ENCODE measurements at places on chromosomes 12 and 14.

GRCh38 chr12:31362115-31362758 lies 36.3 kb upstream of the SINHCAF start:
- DNase-seq = peak; percentile 69

DNA sequence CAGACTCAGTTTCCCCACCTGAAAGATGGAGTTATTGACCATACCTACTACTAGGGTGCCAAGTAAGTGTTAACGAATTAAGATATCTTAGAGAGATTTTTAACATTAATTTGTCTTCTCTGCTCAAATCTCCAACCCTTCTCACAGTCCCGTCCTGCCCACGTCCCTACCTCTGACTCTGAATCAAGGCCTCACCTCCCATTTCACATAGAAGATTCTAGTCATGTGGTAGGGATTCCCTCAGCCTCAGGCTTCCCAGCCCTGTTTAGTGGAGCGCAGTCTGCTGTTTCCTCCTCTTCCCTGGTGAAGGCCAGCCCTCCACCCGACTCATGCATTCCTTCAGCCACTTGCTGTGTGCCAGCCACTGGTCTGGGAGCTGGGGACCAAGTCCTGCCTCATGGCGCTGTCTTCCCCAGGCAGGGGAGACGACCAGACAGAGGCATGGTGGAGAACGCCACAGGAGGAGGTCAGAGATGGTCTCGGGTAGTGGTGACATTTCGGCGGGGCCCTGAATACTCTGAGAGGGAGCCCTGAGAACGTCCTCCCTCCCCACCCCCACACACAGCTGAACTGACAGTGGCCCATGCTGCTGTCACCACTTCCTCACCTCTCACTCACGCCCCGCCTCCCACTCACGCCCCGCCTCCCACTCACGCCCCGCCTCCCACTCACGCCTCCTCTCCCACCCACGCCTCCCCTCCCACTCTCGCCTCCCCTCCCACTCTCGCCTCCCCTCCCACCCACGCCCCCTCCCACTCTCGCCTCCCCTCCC lies 38.8 kb downstream of the TMEM63C start:
- DNase-seq = no peak

DNA sequence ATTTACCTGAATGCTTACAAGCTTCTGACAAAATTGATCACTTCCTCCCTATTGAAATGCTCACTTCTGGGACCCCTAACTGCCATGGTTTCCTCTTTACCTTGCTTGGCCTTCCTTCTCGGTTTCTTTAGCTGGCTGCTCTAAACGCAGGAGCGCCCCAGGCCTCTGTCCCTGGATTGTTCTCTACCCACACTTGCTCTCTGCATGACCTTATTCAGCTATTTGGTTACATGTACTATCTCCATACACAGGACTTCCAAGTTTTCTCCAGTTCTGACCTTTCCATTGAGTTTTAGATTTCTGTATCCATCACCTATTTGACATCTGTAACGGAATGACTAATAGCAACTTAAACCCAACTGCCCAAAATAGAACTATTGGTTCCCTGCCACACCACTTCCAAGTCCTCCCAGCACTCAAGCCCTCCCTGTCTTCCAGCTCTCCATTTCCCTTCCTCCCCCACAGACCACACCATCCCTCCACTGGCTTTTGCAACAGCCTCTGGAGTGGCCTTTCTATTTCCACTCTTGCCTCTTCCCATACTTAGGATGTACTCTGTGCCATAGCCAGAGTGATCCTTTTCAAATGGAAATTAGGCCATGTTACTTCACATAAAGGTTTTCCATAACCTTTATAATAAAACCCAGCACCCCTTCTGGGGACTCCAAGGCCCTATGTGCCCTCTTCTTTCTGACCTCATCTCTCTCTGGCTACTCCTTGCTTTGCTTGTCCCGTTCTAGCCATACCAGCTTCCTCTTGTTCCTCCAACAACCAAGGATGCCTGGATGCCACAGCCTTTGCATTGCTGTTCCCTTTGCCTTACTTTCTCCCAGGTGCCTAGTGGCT lies 202.2 kb downstream of the AEBP2 start:
- no peak for DNase-seq

GRCh38 chr12:54998958-54999510 lies 14.5 kb upstream of the TESPA1 start:
- DNase-seq = no peak

DNA sequence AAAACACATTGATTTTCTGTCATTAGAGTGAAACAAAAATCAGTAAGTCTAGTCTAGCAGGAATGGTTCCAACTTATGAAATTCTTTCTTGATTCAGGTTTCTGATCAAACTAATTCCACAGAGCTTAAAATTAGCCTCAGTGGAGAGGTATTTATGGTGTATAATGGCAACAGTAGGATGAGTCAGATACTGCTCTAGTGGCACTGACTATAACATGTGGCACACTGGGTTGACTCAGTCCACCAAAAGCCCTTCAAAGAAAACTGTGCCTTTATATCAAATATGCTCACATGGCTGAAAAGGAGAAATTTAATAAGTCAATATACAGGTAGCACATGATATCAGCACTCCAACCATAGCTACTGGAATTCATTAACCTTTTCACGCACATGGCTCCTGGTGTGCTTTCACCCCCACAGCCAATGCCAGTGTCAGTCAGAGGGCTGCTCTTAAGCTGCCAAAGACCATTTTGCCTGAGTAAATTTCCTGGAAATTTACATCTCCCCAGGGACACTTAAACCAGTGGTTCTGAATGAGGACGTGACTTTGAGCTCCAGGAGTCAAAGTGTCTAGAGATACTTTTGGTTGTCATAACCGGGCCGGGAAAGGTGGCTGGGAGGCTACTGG lies 21.7 kb upstream of the CATSPERB start:
- DNase-seq = no peak

- DNase-seq = no peak
Observed at GRCh38 chr12:104121001-104121400, 17.0 kb downstream of the NFYB start.

DNA sequence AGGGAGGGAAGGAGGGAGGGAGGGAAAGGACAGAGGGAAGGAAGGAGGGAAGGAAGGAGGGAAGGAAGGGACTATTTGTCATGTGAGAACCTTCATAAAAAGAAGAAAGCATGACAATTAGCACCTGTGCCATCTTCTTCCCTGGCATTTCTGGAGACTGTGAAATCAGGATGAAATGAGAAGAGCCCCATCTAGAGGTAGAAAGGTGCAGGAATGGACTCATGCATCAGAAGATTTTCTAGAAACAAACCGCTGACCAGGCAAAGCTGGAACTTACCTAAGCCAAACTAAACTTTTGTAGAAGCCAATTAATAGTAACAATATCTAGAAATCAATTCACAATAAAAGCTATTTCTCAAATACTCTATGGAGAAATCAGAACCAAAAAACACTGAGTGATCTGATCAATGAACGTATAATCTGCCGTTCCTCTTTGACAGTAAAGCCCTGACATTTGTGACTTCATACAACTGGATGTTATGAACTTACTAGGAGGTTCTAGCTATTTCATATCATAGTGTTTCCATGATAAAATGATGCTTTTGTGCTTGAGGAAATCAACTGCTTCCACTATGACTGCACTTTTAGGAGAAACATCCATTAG lies 24.4 kb upstream of the CRACR2A start:
- DNase-seq = no peak

GRCh38 chr12:2834581-2835491 lies at the start of gene NRIP2:
NRIP2 (minus strand) TSS chr12:2835035; CDS start chr12:2834983, 52 bp downstream.
- no peak for DNase-seq

- no peak for DNase-seq
Observed at GRCh38 chr12:103441437-103442181, 54.2 kb downstream of the C12orf42 start.

- DNase-seq = no peak
Observed at GRCh38 chr14:68449561-68450181, 343.2 kb downstream of the ZFP36L1 start.

- no peak for DNase-seq
Observed at GRCh38 chr14:97158102-97158501, 360.9 kb downstream of the VRK1 start.

- DNase-seq = no peak
Observed at GRCh38 chr14:38547961-38548490, 292.1 kb upstream of the CLEC14A start.

DNA sequence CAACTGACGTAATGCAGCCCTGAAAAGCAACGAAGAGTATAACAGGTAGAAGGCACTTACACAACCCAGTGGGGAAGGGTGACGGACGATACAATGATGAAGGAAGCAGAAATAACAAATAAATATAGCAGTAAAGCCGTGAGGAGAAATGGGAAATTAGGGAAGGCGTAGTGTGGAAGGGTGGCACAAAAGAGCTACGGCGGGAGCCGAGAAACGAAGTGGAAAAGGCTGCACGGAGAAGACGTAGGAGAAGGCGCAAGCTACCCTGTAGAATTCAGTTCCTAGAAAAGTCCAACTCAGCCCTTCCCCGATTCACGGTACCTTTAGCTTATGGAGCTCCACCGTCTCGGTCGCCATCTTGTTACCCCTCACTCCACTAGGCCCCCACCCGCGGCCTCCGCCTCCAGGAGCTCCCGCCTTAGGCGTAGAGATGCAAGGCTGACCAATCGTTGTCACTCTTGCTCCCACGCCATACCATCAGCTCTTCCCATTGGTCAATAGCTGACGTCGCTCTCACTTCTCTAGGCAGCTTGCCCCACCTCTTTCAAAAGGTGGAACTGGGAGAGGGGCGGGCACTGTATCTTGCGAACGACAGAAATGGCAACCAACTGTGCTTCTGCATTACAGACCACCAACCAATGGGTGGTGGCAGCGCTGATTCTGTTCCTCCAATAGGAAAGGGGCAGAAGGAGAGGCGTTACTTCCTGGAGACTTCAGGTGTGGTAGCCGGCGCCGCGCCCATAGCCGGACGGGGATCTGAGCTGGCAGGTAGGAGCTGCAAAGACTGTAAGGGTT lies at the start of the genes ORMDL2 and SARNP:
Gene ORMDL2 (plus strand): TSS at position 697 of the 795 bp plus-strand sequence. CDS start 959 bp downstream, outside the sequence.
Gene SARNP (minus strand): TSS at position 380 of the 795 bp plus-strand sequence. CDS start 23 bp downstream, at position 357.
- DNase-seq = peak; percentile 99

- DNase-seq = no peak
Observed at GRCh38 chr12:102962532-102962931, 5.1 kb downstream of the ASCL1 start.

DNA sequence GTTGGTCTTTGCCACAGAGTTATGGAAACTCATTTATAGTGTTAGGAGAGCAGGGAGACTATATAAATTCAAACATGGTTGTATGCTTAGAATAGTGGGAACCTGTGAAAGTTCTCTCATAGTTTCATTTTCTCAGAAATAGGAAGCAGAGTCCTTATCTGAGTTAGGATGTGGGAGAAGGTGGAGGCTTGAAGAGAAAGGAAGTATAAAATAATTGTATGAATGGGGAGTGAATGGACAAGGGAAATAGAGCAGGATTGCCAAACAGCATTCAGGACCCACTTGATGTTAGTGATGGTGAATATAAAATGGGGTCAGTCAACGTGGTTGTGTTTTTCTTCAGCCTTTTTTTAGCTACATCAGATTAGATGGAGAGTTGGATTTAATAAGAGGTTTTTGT lies 34.0 kb upstream of the TPH2 start:
- no peak for DNase-seq

- DNase-seq = no peak
Observed at GRCh38 chr14:72588521-72588920, 305.4 kb downstream of the DPF3 start.

GRCh38 chr14:94636744-94637412 lies 24.7 kb downstream of the SERPINA3 start:
- DNase-seq = no peak

GRCh38 chr12:124506145-124506831 lies 61.1 kb downstream of the NCOR2 start:
- DNase-seq = no peak

GRCh38 chr12:93125126-93125525 lies 196.0 kb upstream of the EEA1 start:
- no peak for DNase-seq

DNA sequence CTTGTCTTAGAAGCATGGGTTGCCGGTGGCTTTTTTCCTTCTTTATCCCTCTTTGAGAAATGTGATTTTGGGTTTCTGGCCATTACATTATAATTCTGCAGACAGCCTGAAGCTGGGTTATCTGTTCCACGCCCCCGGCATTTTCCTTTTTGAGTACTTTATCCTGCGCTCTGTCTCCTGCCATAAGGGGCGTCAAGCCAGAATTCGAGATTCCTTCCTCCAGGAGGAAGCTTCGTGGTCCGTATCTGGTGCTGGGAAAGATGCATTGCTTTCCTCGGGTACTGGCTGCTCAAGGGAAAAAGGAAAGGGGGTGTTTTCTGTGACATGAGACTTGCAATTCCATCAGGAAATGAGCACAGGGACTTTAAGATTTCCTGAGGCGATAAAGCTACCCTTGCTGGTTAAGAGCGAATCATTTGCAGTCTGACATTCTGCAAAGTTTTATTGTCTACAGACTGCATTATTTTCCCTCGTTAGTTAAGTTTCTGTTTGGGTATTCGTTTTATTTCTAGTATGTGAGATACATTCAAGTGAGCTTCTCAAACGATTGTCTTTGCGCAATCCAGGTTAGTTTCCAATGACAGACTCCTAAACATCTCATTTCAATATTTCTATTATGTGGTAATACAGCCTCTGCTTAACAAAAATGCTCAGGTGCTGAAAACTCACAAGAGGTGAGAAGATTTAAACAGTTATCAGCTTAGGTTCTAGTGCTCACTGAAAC lies 694 bp downstream of the AKAP5 start:
- DNase-seq = peak; percentile 64

DNA sequence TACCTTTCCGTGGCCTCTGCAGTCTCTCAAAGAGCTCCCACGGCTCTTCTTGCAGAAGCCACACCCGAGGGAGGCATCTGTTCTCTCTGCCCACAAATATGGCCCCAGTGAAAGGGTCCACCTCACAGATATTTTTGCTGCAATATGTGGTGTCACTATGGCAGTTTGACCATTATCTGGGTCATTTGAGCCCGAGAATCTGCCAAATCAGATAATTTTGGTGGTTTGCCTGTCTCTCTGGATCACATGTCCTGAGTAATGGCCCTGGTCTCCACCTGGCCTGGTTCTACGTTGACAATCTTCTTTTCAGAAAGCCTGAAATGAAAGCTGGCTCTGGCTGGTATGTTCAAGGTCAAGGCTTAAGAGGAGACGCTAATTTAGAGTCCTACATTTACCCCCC lies 5.7 kb upstream of the WSCD2 start:
- DNase-seq = no peak

GRCh38 chr12:93722835-93723567 lies 45.8 kb downstream of the CRADD start:
- DNase-seq = no peak

- DNase-seq = no peak
Observed at GRCh38 chr14:91152499-91152898, 38.6 kb downstream of the DGLUCY start.

DNA sequence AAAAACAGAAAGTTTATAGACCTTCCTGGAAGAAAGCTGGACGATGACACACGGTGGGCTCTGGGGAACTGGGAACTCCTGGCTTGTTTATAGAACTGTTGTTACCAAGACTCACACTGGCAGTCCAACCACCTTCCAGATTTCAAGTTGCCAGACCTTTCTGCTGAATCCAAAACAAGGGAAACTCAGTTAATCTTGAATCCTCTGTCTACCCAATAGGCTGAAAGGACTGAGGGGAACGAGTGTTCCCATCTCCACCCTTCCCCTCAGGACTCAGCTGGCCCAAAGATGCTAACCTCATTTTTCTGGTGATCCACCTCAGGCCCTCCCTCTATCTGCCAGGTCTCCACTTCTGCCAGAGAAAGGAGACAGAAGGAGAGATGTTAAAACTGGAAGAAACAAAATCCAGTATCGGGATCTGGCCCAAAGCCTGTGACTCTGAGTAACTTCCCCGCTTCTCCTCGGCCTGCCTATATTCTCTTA lies 231.4 kb downstream of the ANO2 start:
- peak; percentile 30 for DNase-seq
